ENCODE measurements at places on chromosomes 11 and 22. TPM values are rescaled to one million over a fixed set of nuclear protein-coding genes. Genes with fewer than 3 reads are reported as not detected.

- no peaks in the 10 kb centered on the region for H3K36me3 ChIP-seq
- no peak overlapping the region for H3K4me3 ChIP-seq
- H3K27me3 ChIP-seq = no peaks in the 10 kb centered on the region
- no peaks in the 10 kb centered on the region for H3K4me1 ChIP-seq
- no peak overlapping the region for H3K27ac ChIP-seq
These were observed 863.3 kb downstream of the TBC1D22A start for GRCh38 chr22:47625531-47626427.

DNA sequence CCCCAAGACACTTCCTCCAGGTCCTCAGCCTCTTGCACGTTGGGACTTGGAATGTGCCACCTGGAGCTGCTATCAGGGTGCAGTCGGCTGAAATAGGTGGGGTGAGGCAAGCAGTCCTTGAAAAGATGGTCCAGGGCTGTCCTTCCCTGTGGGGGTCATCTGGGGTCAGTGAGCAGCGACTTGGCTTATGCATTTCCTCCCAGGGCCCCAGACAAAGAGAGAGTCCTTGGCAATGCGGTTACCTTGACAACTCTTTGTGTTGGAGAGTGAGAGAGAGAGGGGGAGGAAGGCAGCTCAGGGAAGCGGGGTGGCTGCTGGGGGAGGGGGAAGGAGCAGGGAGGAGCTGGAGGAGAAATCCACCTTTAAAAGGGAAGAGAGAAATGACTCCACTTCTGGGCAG lies 93.8 kb downstream of the MIAT start:
- no peaks in the 10 kb centered on the region for H3K27me3 ChIP-seq
- peak overlapping the region; percentile 69 for H3K27ac ChIP-seq
- H3K4me3 ChIP-seq = peak overlapping the region; percentile 42
- peaks cover 59% of the 10 kb centered on the region for H3K4me1 ChIP-seq
- no peaks in the 10 kb centered on the region for H3K36me3 ChIP-seq
- peak; percentile 79 for DNase-seq

DNA sequence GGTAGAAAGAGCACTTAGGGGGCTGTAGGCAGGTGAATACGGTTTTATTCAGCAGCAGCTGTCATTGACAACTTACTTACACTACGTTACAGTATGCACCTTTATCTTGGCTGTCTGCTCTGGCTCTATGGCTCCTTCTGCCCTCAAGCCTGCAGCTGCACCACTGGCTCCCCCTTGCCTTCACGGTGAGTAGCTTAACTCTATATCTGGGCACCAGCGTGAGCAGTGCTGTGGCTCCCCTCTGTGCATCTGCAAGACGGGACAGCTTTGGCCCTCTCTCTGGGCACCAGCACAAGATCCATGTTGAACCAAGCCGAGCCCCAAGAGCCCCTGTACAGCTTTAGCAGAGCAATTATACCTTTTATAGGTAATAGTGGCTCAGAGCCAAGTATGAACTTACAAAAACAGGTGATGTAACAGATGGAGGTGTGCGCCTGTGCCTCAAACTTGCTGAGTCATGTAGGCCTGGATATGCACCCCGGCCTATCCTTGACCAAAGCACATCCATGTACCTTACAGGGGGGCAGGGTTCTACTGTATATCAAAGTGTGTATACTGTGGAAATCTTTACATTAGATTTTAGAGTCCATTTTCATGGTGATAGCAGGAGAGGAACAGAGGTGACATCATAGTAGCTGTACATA lies 96.9 kb upstream of the CTSC start:
- no peak for DNase-seq
- peaks cover 8% of the 10 kb centered on the region for H3K36me3 ChIP-seq
- peaks cover 19% of the 10 kb centered on the region for H3K4me1 ChIP-seq
- H3K27me3 ChIP-seq = no peaks in the 10 kb centered on the region
- H3K27ac ChIP-seq = no peak overlapping the region
- H3K4me3 ChIP-seq = no peak overlapping the region

DNA sequence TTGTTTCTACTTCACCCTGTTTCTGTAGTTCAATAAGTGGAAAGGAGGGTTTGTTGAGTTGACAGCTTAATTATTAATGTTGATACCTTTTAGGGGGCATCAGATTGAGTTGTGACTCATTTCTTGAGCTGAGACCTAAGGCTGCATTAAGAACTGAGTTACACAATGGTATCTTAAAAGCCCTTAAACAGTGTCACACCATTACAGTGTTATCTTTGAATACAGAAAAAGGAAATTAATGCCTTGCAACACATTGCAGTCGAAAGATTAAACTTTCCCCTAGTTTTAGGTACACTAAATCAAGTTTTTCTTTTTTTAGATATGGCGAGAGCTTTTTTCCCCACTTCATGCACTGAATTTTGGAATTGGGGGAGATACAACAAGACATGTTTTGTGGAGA lies 16.7 kb downstream of the PAFAH1B2 start:
- H3K27me3 ChIP-seq = no peaks in the 10 kb centered on the region
- no peak overlapping the region for H3K27ac ChIP-seq
- no peak for DNase-seq
- H3K36me3 ChIP-seq = peaks cover 57% of the 10 kb centered on the region

DNA sequence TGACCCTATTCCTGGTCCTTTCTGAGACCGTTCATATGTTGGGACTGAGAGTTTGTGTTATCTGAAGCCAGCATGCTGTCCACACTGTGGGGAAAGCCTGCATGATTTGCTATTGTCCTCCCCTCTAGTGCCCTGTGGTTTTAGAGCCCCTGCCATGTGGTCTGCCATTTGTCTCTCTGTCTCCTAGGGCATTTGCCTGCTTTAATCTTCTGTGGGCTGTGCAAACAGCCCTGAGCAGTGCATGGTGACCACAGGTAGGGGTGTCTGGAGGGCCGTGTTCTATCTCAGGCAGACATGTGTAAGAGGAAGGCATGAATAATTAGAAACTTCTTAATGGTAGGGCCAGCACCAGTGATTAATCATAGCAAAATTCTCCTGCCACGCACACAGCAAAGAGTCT lies 23.0 kb downstream of the AMPD3 start:
- H3K27me3 ChIP-seq = no peaks in the 10 kb centered on the region
- H3K4me3 ChIP-seq = no peak overlapping the region
- DNase-seq = no peak
- H3K36me3 ChIP-seq = no peaks in the 10 kb centered on the region

OR51B4 gene
- total RNA-seq = not detected

GRCh38 chr22:30253205-30253852 lies 6.8 kb upstream of the LIF start:
- H3K27me3 ChIP-seq = peaks cover 3% of the 10 kb centered on the region
- H3K36me3 ChIP-seq = no peaks in the 10 kb centered on the region
- no peak overlapping the region for H3K4me3 ChIP-seq
- H3K27ac ChIP-seq = peak overlapping the region; percentile 65
- peaks cover 35% of the 10 kb centered on the region for H3K4me1 ChIP-seq
